ENCODE measurements at places on chromosomes 1 and 21.

DNA sequence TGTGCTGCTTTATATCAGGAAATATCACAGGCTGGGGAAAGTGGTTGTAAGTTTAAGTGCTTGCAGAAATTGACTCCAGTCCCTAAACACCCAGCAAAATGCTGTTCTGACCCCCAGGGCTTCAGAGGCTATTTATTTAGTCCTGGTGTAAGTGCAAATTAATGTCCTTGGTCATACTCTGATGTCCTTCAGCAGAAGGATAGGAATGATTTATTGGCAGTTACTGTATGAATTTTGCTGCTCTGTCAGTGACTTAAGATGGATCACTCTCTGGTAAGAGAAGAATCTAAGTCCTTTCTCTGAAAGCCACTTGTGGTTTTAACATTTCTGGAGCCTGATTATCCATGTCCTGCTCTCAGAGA, 21.9 kb downstream of the FAM20B start:
- DNase-seq = no peak

GRCh38 chr1:186188736-186189135, 186.3 kb downstream of the TPR start:
- DNase-seq = no peak

GRCh38 chr1:169951108-169951507, 57.4 kb upstream of the SCYL3 start:
- no peak for DNase-seq

- DNase-seq = no peak
Measured at GRCh38 chr1:17575797-17576518, 36.5 kb downstream of the ARHGEF10L start.

- DNase-seq = no peak
Measured at GRCh38 chr1:232837087-232837486, 31.9 kb downstream of the MAP10 start.

- no peak for DNase-seq
Measured at GRCh38 chr1:149916898-149917252, 769 bp downstream of the SV2A start.

DNA sequence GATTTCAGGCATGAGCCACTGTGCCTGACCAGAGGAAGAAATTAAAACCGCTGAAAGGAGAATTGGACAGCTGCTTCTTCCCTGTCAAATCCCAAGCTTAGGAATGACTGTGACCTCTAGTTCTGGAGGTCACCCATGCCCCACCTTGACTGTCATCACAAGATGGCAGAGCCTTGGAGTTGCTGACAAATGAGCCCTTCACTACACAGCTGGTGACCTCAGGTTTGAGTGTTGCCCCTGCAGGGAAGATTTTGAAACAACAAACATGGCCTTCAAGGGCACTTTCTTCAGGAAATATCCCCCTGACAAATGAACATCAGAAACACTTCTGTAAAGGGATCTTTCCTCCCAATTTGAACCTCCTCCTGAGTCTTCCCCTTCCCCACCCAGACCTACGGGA, 6.9 kb upstream of the SLC45A3 start:
- no peak for DNase-seq

GRCh38 chr1:180815188-180815587, 97.5 kb upstream of the KIAA1614 start:
- DNase-seq = no peak

GRCh38 chr1:226001963-226002666, 3.0 kb upstream of the SDE2 start:
- DNase-seq = peak; percentile 30

DNA sequence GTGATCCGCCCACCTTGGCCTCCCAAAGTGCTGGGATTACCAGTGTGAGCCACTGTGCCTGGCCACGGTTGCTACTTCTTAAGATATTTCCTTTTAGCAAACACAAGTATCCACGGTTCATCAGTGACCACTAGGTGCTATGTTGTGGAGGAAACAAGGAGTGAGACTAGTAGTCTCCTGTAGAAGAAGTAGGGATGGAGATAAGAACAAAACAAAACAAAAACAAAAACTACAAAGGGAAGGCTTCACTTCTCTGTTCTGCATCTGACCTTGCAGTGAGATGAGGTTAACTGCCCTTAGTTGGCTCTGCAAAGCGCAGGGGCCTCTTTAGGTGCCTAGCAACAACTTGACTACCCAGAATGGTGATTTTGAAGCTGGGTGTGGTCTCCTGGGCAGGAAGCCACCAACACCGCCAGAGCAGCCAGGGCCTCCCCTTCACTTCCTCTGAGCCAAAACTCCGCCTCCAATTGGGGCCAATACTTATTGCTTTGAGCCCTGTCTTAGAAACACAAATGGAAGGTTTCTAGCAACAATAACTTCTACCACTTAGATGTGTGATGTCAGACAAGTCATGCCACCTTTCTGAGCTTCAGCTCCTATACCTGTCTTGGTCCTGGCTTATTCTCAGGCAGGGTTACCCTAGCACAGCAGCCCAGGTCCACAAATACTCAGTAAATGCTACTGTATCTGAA, 12.8 kb upstream of the CDC42 start:
- DNase-seq = no peak

GRCh38 chr1:36269408-36269838, 36.7 kb upstream of the SH3D21 start:
- DNase-seq = no peak

GRCh38 chr1:238951809-238952208, 434.6 kb upstream of the CHRM3 start:
- no peak for DNase-seq

DNA sequence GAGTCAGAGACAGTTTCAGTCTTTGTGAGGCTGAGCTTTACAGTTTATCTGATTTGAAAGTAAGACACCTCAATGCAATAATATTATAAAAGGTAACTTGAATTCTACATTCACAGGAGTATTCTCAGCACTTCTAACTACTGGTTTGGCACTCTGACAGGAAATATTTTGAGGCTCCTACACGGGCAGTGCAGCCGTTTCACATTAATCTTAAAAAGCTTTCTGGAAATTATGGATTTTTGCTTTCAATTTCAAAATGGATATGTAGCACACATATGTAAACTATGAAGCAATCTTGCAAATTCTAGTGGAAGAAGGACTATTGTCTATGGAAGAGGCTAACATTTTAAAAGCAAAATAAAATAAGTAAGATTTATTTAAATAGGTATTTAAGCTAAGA, 262.9 kb upstream of the SNX7 start:
- DNase-seq = no peak

GRCh38 chr1:38094711-38095290, 48.2 kb upstream of the POU3F1 start:
- no peak for DNase-seq
